B cell (primary cell): ENCODE measurements at places on chromosomes 6 and 20.
A peak's percentile ranks its signal among the peaks of the same experiment; 100 is the strongest.

- no peaks in the 10 kb centered on the region for H3K4me1 ChIP-seq
- H3K27me3 ChIP-seq, result no peaks in the 10 kb centered on the region
- H3K36me3 ChIP-seq, result no peaks in the 10 kb centered on the region
- DNase-seq, result no peak
These were observed 317.2 kb upstream of the CDYL start for GRCh38 chr6:4459032-4459431.

- H3K27me3 ChIP-seq, result no peaks in the 10 kb centered on the region
- no peaks in the 10 kb centered on the region for H3K36me3 ChIP-seq
- H3K4me1 ChIP-seq, result no peaks in the 10 kb centered on the region
- no peak overlapping the region for H3K4me3 ChIP-seq
- no peak overlapping the region for H3K27ac ChIP-seq
- DNase-seq, result no peak
These were observed 113.3 kb upstream of the SSTR4 start for GRCh38 chr20:22921595-22922421.

- peak; percentile 45 for DNase-seq
- no peak overlapping the region for H3K27ac ChIP-seq
- H3K27me3 ChIP-seq, result peaks cover 57% of the 10 kb centered on the region
- no peaks in the 10 kb centered on the region for H3K36me3 ChIP-seq
- peaks cover 52% of the 10 kb centered on the region for H3K4me1 ChIP-seq
These were observed 1.1 kb upstream of the BHLHE23 start for GRCh38 chr20:63007646-63008488.

- no peaks in the 10 kb centered on the region for H3K27me3 ChIP-seq
- H3K27ac ChIP-seq, result no peak overlapping the region
- no peaks in the 10 kb centered on the region for H3K36me3 ChIP-seq
- no peak for DNase-seq
These were observed 172.2 kb upstream of the CENPW start for GRCh38 chr6:126167726-126168125.

DNA sequence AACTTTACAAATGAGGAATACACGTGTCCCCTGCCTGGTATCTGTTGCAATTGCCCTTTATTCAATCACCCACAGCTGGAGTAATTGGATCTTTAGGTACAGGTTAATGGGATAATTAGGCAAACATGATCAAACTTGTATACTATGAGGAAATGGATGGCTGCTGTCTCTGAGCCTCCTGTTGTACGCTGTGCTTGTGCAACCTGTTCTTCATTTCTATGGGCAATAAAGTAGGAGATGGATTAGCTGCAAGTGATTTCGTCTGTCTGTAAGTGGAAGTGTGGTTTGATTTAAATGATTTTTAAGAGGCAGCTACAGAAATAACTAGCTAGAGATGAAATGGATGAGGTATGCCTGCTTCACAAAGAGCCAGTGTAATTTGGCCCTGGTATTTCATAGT lies 474.1 kb downstream of the RNF144B start:
- H3K27me3 ChIP-seq, result no peaks in the 10 kb centered on the region
- H3K27ac ChIP-seq, result no peak overlapping the region
- DNase-seq, result no peak

DNA sequence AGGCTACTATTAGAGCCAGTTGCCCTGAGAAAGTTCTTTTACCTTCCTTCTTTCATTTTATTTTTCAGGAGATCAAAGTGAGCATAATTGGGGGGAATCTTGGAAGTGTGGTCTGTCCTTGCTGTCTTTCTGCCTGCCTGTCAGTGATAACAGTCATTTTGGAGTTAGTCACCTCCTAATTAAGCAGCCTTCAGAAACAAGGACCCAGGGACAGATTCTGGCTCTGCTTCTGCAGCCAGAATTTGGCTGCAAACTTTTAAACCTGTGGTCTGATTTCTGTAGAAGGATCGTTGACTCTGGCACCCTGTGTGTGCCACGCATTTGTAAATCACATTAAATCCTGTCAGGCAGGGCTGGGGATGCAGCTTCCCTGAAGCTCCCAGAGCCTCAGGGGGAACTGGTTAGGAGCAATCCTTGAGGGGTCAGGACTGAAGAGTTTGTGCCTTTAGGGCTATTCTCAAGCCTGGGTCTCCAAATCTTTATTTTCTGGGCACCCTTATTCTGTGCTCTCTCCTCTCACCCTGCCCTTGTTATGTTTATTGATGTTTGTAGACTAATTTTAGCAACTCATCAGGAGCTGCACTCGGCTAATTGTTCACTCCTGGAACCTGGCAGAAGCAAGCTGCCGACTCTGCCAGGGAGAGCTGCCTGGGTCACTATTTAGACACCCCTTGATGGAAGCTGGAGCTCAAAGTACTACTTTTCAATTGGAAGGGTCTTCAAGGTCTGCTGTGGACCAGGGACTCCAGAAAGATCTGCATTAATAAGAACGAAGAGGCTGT lies 6.8 kb downstream of the NOX3 start:
- H3K36me3 ChIP-seq, result no peaks in the 10 kb centered on the region
- no peaks in the 10 kb centered on the region for H3K4me1 ChIP-seq
- peaks cover 3% of the 10 kb centered on the region for H3K27me3 ChIP-seq
- H3K4me3 ChIP-seq, result no peak overlapping the region

DNA sequence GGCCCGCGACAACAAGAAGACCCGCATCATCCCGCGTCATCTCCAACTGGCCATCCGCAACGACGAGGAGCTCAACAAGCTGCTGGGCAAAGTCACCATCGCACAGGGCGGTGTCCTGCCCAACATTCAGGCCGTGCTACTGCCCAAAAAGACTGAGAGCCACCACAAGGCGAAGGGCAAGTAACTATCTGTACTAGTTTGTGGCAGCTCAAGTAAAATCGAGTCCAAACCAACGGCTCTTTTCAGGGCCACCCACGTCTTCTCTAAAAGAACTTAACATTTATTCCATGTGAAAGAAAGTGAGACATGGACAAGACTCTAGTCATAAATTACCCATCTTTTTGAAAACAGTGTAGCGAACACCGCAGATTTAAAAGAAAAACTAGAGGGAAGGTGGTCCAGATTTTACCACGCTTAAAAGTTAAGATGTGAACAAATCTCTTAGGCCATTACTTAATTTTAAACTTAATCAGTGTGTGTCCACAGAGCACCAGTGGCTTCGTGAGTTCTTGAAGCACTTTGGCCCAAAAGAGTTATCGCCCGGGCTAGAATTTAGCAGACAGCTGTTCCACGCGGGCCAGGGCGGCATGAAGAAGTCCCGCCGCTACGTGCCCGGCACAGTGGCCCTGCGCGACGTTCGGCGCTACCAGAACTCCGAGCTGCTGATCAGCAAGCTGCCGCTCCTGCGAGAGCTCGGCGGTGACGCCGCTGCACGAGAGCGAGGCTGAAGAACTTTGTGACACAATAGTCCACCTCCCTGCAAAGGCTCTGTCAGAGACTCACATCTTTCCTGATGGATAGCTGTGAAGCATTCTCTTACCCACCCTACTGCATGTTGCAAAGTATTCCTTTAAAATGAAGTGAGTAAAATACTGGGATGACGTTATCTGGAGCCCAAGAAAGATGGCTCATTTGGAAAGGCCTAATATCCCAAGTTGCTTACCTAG lies 113.9 kb upstream of the PRSS16 start:
- no peaks in the 10 kb centered on the region for H3K36me3 ChIP-seq
- H3K27ac ChIP-seq, result peak overlapping the region; percentile 83
- H3K4me1 ChIP-seq, result peaks cover 21% of the 10 kb centered on the region
- DNase-seq, result peak; percentile 78

- no peaks in the 10 kb centered on the region for H3K36me3 ChIP-seq
- H3K27me3 ChIP-seq, result no peaks in the 10 kb centered on the region
- no peak overlapping the region for H3K4me3 ChIP-seq
- no peak for DNase-seq
These were observed 40.5 kb downstream of the SAMD5 start for GRCh38 chr6:147548921-147549475.

DNA sequence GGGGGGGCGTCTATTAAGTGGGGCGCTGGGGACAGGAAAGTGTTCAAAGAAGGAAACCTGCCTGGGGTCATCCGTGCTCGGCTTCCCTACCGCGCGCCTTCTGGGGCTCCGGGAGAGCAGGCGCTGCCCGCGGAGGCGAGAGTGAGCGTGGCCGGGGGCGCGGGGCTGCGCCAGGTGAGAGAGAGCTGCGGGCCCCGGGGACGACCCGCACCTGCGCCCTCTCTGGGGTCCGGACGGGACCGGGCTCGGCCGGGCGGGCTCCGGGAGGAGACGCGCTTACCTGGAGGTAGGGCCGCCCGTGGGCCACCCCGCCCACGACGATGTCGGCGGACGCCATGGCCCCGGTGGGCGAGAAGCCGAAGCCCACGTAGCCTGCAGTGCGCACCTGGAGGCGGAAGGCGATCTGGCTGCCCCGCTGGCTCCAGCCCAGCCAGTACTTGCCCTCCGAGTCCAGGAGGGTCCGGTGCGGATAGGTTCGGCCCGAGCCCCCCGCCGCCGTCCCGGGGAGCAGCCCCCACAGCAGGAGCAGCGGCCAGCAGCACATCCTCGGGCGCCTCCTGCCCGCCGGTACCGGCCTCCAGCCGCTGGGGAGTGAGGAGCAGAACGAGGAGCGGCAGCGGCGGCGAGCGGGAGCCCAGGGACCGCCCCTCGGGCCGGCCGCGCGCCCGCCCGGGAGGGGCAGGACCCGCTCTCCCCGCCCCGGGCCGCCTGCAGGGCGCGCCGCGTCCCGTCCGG lies at the start of gene MOXD1:
Gene MOXD1, minus strand, starts transcription at position 593 of the 735 bp plus-strand sequence. Its CDS starts 49 bp downstream, at position 544.
- H3K36me3 ChIP-seq, result no peaks in the 10 kb centered on the region
- H3K4me3 ChIP-seq, result peak within 1 kb of the TSS; percentile 76
- DNase-seq, result peak; percentile 64
- H3K4me1 ChIP-seq, result peaks cover 14% of the 10 kb centered on the region

- H3K27me3 ChIP-seq, result no peaks in the 10 kb centered on the region
- H3K36me3 ChIP-seq, result no peaks in the 10 kb centered on the region
- H3K27ac ChIP-seq, result no peak overlapping the region
- no peaks in the 10 kb centered on the region for H3K4me1 ChIP-seq
- H3K4me3 ChIP-seq, result no peak overlapping the region
These were observed 256.8 kb downstream of the SYNE1 start for GRCh38 chr6:152380351-152380767.

DNA sequence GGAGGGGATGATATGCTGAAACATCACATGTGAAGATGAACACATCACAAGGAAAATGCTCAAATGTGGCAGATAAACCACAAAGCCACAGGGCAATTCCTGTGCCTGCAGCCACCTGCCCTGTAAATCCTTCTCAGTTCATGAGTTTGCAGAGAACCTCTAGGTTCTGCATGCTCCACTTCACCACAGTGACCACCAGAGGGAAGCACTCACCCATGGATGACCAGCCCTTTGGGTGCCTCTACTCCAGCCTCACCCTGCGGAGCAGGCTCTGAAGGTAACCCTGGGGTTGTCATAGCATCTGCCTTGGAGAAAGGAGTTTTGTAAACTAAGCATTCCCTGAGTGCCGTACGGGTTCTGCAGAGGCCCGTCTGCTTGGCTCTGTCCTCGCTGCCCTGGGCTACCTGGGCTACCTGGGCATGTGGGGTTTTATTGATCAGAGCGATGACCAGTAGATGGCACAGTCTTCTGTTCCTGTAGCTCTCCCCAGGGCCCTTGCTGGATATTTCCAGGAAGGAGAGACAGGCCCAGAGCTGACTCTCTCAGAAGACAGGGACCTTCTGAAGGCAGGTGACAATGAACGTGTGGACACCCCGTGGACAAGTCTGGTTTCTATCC lies 31.7 kb upstream of the CST1 start:
- no peaks in the 10 kb centered on the region for H3K36me3 ChIP-seq
- DNase-seq, result no peak
- no peak overlapping the region for H3K27ac ChIP-seq
- H3K4me3 ChIP-seq, result no peak overlapping the region
- no peaks in the 10 kb centered on the region for H3K4me1 ChIP-seq

DNA sequence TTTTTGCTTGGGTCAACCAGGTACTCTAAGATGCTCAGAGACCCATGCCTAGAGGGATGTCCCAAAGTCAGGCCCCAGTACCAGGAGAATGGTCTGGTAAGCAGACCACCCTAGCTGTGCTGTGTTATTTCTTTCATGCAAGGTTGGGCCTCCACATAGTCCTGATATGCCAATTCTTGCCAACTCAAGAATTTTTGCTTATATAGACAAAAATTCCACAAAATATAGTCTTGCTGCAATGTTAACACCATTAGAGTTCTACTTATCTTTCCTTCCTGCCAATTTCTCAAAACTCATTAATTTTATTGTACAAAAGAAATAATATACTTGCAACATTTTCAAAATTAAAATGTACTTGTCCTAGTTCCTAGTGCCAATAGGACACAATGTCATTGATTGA lies 33.9 kb upstream of the TINAG start:
- H3K27me3 ChIP-seq, result no peaks in the 10 kb centered on the region
- H3K36me3 ChIP-seq, result no peaks in the 10 kb centered on the region
- H3K4me1 ChIP-seq, result no peaks in the 10 kb centered on the region
- DNase-seq, result no peak
- no peak overlapping the region for H3K27ac ChIP-seq

- no peak overlapping the region for H3K4me3 ChIP-seq
- DNase-seq, result no peak
- no peak overlapping the region for H3K27ac ChIP-seq
- H3K27me3 ChIP-seq, result no peaks in the 10 kb centered on the region
- peaks cover 15% of the 10 kb centered on the region for H3K4me1 ChIP-seq
These were observed 54.1 kb upstream of the UBR2 start for GRCh38 chr6:42509765-42510164.

DNA sequence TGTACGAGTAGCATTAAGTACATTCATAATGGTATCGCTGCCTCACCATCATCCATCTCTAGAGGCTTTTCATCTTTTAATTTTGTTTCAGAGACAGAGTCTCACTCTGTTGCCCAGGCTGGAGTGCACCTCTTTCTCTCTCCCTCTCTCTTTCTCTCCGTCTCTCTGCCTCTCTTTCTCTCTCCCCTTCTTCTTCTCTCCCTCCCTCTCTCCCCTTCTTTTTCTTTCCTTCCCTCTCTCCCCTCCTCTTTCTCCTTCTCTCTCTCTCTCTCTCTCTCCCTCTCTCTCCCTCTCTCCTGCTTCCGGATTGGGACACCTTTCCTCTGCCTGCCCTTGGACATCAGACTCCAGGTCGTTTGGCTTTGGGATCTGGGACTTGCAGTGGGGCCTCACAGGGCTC lies 17.6 kb upstream of the TAF4 start:
- H3K27ac ChIP-seq, result no peak overlapping the region
- H3K27me3 ChIP-seq, result no peaks in the 10 kb centered on the region
- DNase-seq, result no peak
- no peaks in the 10 kb centered on the region for H3K4me1 ChIP-seq
- no peaks in the 10 kb centered on the region for H3K36me3 ChIP-seq

GRCh38 chr6:148430897-148431296 lies 88.3 kb downstream of the SASH1 start:
- no peak overlapping the region for H3K27ac ChIP-seq
- H3K27me3 ChIP-seq, result no peaks in the 10 kb centered on the region
- H3K36me3 ChIP-seq, result no peaks in the 10 kb centered on the region

GRCh38 chr6:136968837-136969236 lies 46.7 kb downstream of the SLC35D3 start:
- peaks cover 3% of the 10 kb centered on the region for H3K4me1 ChIP-seq
- DNase-seq, result no peak
- H3K27ac ChIP-seq, result no peak overlapping the region
- H3K36me3 ChIP-seq, result no peaks in the 10 kb centered on the region

DNA sequence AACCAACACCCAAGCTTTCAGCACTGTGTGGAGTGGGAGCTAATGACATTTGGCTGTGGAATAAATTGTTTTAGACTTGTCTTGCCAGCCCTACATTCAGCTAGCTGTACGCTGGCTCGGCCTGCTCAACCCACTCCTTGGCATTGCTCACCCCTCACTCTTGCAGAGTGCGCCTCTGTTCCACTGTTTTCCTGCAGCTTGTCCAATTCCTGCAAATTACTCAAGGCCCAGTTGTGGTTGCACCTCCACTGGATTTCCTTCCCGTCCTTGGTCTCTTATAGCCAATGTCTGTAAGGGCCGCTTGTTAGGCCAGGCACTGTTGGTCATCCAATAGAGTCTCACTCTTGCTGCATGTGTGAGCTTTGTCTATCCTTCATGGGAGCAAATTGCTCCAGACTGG lies 289.2 kb upstream of the RNF24 start:
- H3K4me1 ChIP-seq, result no peaks in the 10 kb centered on the region
- H3K4me3 ChIP-seq, result no peak overlapping the region
- no peaks in the 10 kb centered on the region for H3K27me3 ChIP-seq
- no peaks in the 10 kb centered on the region for H3K36me3 ChIP-seq
- no peak for DNase-seq
